ENCODE measurements at places on chromosomes 2 and 18.

DNA sequence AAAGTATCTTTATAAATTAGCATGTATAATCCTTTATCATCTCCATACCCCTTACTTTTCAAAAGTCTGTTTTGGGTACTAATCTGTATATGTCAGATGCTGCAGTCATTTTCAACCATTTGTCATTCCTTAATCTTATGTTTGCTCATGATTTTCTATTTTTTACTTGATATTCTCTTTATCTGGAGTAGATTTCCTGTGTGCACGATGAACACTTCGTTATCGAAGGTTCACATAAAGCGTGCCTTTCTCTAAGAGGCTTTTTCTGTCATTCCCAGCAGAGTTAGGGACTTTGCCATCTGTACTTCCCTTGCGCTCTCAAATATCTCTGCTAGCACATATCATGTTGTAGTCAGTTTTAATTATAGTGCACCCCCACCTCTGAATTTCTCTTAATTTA lies 123.2 kb downstream of the BIRC6 start:
- no peak for DNase-seq

DNA sequence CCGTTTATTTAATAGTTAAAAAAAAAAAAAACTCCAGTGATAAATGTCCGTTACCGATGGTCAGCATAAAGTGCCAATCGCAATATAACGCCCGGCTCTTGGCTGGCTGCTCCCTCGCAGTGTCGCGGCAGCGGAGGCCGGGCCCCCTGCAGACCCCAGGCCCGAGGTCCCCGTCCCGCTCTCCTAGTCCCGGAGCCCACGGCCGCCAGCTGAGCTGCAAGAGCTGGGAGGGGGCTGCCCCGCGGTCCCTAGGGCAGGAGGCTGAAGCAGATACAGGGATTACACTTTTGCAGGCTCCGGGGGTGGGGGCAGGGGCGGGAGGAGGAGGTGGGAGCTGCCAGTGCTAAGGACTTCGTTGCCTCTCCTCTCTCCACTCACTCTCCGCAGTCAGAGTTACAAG lies 6.9 kb downstream of the OSR1 start:
- no peak for DNase-seq

DNA sequence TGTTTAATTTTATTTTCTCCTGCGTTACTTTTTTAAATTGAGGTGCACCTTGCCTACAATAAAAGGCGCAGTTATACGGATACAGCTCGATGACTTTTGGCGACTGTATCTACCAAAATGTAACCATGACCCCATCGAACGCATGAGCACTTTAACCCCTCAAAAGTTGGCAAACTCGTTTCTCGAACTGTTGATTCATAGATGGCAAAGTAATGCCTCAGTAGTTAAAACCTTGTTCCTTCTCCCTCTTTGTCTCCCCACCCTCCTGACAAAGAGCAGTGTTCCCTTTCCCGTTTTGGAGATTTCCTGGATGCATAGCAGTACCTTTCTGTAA lies 577 bp downstream of the MOGAT1 start:
- DNase-seq, result no peak

DNA sequence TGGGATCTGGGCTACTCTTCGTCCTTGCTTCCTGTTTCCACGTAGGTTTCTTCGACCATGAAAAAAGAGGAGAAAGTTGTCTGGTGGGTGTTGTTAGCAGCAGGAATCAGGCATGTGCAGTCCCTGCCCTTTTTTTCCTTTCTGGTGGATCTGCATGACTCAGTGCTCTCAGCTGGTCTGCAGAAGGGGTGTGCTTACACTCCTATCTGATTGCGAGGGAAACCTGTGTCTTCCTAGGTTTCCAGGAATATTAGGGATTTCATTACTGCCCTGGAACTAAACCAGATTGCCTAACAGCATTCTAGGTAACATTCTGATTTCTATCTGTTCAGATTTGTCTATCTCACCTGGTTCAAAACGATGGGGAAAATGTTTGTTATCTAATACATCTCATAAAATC lies 174.3 kb downstream of the CCDC102B start:
- DNase-seq, result no peak

DNA sequence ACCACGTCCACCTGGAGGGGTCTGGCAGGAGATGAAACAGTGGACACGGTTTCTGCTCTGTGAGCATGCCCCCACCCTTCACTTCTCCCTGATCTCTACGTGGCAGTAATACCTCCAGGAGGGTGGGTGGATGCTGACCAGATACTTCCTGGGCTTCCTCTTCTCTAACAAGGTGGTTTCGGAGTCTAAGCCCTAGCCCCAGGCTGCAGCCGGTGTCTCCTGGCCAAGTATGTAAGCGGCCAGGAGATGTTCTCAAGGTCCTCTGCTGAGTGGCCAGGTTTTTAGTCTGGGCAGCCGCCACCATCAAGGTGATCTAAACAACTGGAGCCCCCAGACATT lies 101.8 kb upstream of the ASB18 start:
- DNase-seq, result no peak

- no peak for DNase-seq
Measured at GRCh38 chr18:60064271-60064670, 164.5 kb downstream of the PMAIP1 start.

DNA sequence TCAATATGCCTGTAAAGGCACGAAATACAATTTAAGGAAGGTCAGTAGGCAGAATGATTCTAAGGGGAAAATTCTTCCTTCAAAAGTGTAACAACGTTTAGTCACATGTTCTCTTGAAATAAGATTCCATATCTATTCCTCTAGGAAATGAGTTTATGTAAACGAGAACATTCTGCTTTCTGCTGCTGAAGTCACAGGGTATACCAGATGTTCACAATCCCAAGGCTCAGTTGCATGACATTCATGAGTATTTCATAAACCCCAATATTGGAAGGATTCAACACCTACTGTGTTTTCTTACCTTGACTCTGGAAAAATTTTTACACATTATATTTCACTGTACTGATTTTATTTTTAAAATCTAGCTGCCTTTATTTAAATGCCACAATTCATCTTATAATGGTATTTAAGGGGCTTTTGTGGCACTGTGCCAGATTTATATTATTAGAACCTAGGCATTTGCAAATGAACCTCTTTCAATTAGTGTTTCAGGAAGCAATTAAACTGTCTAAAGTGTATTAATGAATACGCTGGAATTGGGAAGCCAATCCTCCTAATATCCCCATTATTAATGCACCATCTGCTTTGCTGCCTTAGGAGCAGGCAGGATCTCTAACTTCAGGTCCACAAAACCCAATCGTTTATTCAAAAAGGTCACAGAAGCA lies 542.6 kb upstream of the KLHL29 start:
- DNase-seq, result no peak

GRCh38 chr2:24239553-24239952 lies 64.7 kb downstream of the FAM228A start:
- DNase-seq, result no peak

DNA sequence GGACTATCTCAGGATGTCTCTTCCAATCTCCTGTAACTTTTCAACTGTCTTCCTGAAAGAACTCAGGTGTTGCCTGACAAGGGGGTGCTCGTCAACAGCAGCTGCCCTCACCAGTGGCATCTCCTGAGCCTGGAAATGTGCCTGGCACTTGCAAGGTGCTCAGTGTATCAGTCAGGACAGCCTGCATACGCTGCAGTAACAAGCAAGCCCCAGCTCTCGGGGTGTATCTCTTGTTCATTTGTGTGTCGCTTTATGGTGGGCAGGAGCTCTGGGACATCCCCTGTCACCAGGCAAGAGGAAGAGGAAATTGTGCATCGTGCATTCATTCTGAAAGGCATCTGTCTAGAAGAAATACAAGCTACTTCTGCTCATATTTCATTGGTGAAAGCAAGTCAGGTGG lies 263.1 kb downstream of the DCDC2C start:
- DNase-seq, result no peak

DNA sequence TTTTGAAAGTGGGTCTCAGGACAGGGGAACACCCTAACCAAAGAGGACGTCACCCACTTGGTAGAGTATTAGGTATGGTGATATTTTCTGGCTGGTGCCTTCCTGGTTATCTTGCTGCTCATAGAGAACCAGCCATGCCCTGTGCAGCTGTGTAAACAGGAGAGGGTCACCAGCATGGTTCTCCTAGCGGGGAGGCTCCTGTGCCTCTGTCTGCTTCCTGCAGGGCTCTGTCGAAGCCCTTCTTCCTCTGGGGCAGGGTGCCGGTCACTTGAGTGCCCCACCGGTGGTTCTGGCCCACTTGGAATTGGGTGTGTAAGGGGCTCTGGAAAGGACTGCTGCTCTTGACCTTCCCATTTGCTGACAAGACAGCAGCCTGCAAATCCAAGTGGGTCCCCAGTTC lies 131.6 kb upstream of the MSH6 start:
- DNase-seq, result no peak

GRCh38 chr2:13135369-13135768 lies 418.6 kb downstream of the TRIB2 start:
- DNase-seq, result no peak

- peak; percentile 47 for DNase-seq
Measured at GRCh38 chr2:218853766-218854165, 5.8 kb upstream of the WNT6 start.

GRCh38 chr2:6082625-6083018 lies 390.4 kb downstream of the SOX11 start:
- DNase-seq, result no peak

DNA sequence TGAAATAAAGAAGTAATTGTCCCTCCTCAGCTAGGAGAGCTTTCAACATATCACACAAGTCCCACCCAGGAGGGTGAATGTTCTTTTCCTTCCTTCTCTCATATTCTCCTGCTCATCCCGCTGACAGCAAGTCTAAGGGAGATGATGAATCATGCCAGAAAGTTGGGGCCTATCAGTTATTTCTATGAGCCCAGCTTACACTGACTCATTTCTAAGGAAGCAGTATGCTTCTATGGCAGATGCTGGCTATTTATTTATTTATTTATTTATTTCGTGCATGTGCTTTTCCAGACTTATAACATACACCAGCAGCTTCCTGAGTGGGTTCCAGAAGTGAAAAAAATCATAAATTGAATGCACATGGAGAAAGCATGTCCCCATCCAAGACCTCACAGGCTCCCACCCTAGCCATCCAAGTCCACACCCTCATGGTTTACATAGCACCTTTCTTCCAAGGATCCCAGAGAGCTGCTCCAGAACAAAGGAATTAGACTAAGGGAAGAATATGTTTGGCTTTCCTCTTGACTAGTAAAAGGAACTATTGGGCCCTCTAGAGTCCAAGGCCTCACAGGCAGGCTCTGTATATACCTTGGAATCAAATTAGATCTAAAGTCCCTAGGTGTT lies 1074.2 kb upstream of the ZEB2 start:
- DNase-seq, result no peak

DNA sequence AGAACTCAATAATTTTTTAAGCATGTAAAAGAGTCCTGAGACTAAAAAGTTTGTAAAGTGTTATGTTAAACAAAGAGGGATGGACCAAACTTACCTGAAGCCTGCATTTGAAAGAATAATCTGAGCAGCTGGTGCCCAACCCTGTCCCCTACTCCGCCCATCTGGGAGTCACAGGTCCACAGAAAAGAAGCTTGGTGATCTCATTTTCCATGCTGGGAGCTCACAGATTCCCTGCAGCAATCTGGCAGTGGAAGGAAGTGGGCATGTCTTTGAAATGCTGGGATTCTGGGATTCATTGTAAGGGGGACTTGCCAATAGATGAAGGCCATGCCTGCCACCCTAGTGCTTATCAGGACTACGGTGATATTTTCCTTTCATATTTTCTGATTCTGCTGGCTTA lies 17.9 kb downstream of the CDH2 start:
- DNase-seq, result no peak

- no peak for DNase-seq
Measured at GRCh38 chr18:62741584-62741983, 26.2 kb downstream of the PHLPP1 start.

DNA sequence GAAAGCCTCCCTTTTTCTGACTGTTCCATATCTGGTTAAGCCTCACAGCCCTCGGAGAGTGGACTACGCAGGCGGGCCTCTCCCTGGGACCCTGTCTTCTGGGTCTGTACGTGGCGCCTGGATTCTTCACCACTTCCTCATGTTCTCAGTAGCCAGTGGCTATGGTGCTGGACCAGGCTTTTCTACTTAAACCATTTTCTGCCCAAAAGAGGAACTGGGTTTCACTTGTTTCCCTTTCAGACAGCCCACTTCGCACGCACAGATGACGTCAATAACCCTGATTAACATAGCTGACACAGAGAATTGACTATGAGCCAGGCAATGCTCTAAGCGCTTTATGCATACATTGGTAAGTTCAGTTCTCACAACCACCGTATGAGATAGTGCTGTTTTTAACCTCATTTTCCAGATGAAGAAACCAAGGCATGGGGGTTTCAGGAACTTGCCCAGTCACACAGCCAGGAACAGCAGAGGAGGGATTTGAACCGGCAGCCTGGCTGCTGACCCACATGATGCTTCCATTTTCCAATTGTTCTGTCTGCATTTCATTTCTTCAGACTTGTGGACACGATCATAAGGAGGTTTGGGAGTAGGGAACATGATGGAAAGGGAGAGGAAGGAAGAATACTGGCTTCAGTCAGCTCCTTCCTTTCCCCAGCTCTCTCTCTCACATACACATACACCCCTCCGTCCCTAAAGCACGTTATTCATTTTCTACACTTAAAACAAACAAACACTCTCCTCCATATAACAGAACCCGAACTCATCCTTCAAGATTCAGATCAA lies 41.7 kb downstream of the MYOM1 start:
- peak; percentile 99 for DNase-seq

DNA sequence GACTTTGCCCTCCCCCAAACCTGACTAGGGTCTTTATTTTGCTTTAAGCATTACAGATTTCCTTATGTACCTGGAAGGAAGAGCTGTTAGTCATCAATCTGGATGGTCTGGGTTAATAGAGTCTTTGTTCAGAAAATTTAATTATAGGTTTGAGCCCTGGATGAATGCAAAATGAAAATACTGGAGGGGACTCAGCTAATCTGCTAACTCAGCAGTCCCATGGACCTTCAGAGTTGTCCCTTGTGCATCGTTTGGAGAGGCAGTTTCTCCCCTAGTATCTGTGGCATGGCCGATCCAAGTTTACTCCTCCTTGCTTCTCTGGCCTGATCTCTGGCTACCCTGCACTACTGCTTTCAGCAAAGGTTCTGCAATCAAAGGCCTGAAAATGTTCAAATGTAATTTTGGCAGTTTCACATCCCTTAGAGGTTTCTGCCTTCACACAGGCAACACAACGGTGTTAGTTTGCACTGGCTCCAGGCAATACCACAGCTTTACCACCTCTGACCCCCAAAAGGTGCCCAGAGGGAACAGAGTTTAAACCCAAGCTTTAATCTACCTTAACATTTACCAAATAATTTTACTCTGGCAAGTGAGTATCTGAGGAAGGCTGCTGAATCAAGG lies 134.3 kb downstream of the THADA start:
- DNase-seq, result no peak

GRCh38 chr18:24799720-24800119 lies 339.3 kb downstream of the HRH4 start:
- no peak for DNase-seq

- DNase-seq, result no peak
Measured at GRCh38 chr2:75140288-75140687, 59.0 kb downstream of the TACR1 start.

All from HL-60 (cell line).